ENCODE measurements at places on chromosomes 3 and 15.

DNA sequence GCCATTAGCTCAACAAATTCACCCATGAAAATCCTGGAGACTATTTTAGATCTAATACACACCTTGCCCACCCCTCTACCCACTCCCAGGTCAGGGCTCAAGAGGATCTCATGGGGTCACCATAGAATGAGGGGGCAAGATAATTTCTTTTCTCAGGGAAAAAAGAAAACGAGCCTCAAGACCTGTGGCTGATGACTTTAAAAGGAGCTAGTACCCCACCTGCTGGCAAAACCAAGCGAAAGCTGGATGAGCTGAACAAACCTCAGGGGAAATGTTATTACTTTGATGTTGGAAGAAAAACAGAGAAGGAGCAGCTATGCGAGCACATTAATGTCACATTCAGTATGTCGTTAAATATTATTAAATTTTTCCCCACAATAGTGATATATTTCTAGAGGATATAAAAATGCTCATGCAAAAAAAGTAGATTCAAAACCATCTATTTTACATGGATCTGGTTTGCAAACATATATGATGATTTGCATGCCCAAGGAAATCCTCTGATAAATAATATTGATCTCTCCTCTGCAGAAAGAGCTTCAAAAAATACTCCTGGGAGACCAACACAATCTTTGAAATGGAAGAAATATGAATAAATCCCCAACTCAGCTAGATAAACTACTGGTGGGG is 37.7 kb downstream of the PLD1 start:
- H3K27ac ChIP-seq = no peak overlapping the region
- no peaks in the 10 kb centered on the region for H3K36me3 ChIP-seq
- DNase-seq = no peak
- H3K27me3 ChIP-seq = no peaks in the 10 kb centered on the region

- peaks cover 16% of the 10 kb centered on the region for H3K4me1 ChIP-seq
- DNase-seq = no peak
- no peak overlapping the region for H3K4me3 ChIP-seq
These were observed 12.8 kb upstream of the CSRNP1 start for GRCh38 chr3:39166134-39166710.

DNA sequence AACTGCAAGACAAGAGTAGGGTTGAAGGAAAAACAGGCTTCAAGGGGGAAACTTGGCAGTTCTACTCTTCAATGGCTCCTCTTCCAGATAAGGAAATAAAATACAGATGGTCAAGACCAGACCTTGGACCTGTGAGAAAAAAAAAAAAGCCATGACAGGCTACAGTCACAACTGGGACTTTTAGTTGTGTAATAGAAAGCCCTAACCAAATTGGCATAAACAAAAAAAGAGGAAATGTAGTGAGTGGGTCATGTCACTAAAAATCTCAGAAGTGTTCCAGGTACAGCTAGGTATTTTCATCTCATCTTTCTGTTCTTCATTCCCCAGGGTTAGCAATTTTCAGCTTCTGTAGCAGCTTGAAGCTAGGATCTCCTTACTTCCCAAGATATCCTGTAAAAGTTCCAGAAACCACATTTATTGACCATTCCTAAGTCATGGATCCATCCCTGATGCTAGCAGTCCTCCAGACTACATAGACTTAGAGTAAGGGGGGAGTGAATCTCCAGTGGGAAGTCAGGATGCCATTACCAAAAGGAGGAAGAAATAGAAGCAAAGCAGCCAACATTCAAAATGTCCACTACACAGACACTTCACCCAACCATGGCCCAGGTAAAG is 61.0 kb upstream of the CSTA start:
- no peaks in the 10 kb centered on the region for H3K27me3 ChIP-seq
- no peak overlapping the region for H3K27ac ChIP-seq
- no peaks in the 10 kb centered on the region for H3K36me3 ChIP-seq
- DNase-seq = no peak

DNA sequence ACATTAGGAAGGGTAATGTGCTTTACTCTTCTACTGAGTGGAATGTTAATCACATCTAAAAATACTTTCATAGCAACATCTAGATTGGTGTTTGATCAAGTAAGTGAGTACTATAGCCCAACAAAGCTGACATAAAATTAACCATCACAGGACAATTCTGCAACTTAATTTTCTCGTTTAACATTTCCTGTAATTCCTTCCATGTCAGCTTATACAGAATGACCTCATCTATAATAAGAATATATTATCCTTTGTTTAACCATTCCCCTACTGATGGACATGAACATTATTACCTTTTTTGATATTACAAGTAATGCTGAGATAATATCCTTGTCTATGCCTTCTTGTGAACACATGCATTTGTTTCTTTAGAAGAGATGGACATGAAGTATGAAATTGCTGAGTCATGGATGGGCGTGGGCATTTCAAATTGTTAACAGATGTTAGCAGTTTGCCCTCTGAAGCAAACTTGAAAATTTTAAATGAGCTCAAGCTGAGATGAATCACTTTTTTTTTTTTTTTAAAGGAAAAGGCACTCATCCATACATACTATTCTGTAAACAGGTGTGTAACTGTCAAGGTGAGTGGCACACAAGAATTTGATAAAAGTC is 85.1 kb downstream of the OXNAD1 start:
- no peaks in the 10 kb centered on the region for H3K27me3 ChIP-seq
- H3K36me3 ChIP-seq = no peaks in the 10 kb centered on the region
- peak overlapping the region; percentile 42 for H3K27ac ChIP-seq
- H3K4me3 ChIP-seq = no peak overlapping the region

GRCh38 chr3:39639344-39640236 is 169.8 kb upstream of the MYRIP start:
- H3K4me3 ChIP-seq = no peak overlapping the region
- H3K4me1 ChIP-seq = peaks cover 18% of the 10 kb centered on the region
- H3K27ac ChIP-seq = no peak overlapping the region
- no peaks in the 10 kb centered on the region for H3K36me3 ChIP-seq
- no peaks in the 10 kb centered on the region for H3K27me3 ChIP-seq

GRCh38 chr3:83218383-83219200 is 1457.1 kb upstream of the GBE1 start:
- H3K4me1 ChIP-seq = no peaks in the 10 kb centered on the region
- no peak overlapping the region for H3K4me3 ChIP-seq
- no peaks in the 10 kb centered on the region for H3K36me3 ChIP-seq
- DNase-seq = no peak
- no peaks in the 10 kb centered on the region for H3K27me3 ChIP-seq

DNA sequence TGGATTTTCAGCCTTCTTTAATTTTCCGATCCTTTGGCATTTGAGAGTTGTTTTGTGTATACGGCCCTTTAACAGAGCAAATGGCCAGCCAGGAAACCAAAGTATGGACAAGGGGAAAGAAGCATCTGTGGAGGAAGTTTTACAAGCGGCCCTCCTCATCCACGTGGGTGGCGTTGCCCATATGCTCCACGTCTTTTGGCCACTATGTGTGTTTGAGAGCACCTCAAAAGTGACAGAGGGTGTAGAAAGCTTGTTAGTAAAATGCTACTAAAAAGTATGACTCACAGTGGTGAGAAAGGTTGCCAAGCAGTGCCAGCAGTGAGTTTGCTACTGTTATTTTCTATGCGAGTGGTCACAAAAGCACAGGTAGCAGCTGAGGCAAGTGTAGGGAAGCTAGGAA is 451.8 kb upstream of the NPAP1 start:
- no peak overlapping the region for H3K27ac ChIP-seq
- no peak overlapping the region for H3K4me3 ChIP-seq
- DNase-seq = no peak
- H3K36me3 ChIP-seq = no peaks in the 10 kb centered on the region
- H3K27me3 ChIP-seq = no peaks in the 10 kb centered on the region

DNA sequence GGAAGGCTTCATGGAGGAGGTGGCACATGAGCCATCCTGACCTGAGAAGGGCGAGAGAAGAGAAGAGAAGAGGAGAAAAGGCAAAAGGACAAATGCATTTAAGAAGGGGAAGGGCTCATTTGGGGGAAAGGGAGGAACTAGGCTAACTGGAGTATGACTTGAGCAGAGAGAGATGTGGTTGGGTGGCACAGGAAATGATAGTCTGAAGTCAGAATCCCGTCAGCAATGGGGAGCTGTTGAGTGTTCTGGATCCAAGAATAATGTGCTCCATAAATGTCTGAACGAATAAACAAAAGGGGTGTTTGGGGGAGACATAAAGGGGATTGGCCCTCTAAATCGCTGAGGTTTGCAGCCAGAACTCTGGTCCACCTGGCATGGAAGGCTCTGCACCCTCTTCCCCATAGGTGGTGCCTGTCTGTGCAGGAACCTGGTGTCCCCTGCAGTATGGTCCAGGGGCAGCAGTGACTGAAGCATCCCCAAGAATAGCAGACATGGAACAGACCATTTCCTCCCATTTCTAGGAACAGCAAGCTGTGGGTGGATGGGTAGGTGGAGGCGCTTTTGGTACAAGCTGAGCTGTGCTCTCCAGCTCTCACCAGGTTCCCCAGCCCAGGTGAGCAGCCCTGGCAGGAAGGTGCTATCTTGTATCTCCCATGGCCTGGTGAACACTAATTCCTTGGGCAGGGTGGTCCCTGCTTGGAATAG is 15.2 kb downstream of the CORO2B start:
- H3K4me1 ChIP-seq = no peaks in the 10 kb centered on the region
- H3K27ac ChIP-seq = no peak overlapping the region
- no peak overlapping the region for H3K4me3 ChIP-seq
- DNase-seq = no peak
- no peaks in the 10 kb centered on the region for H3K27me3 ChIP-seq
